ENCODE measurements at places on chromosomes 1 and 21. TPM values are rescaled to one million over a fixed set of nuclear protein-coding genes. Genes with fewer than 3 reads are reported as not detected.

EXTL1 gene
- polyA plus RNA-seq = not detected

ODF2L gene
- polyA plus RNA-seq = 18.2 TPM

CFHR4 gene
- polyA plus RNA-seq = not detected

- no peak overlapping the region for H3K4me3 ChIP-seq
- H3K36me3 ChIP-seq = no peaks in the 10 kb centered on the region
- H3K27me3 ChIP-seq = no peaks in the 10 kb centered on the region
- H3K4me1 ChIP-seq = no peaks in the 10 kb centered on the region
These were observed 1.4 kb upstream of the PADI6 start for GRCh38 chr1:17370618-17371017.

- no peak overlapping the region for H3K27ac ChIP-seq
- DNase-seq = no peak
- peaks cover 4% of the 10 kb centered on the region for H3K4me1 ChIP-seq
- no peak overlapping the region for H3K4me3 ChIP-seq
These were observed 93.8 kb upstream of the CCDC190 start for GRCh38 chr1:162954824-162955223.

PPM1J gene
- polyA plus RNA-seq = not detected

DNA sequence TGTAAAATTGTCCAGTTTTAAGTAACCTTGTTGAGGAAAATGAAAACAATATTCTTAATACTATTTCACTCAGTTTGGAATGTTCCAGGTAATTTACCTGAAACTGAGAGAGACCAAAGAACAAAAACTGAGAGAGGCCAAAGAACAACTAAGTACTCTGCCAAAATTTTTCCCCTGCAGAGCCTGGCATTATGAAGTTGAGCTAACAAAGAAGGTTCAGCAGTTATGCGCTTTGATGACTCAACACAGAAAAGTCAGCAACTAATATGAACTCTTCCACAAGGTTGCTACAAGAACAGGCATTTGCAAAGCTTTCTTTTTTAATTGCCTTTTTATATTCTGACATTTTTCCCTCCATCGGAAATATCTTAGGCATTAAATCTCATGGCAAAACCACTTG lies 270.9 kb downstream of the CHRM3 start:
- no peak for DNase-seq
- H3K27ac ChIP-seq = no peak overlapping the region
- no peaks in the 10 kb centered on the region for H3K4me1 ChIP-seq
- no peak overlapping the region for H3K4me3 ChIP-seq
- H3K36me3 ChIP-seq = no peaks in the 10 kb centered on the region

- H3K27ac ChIP-seq = no peak overlapping the region
- DNase-seq = no peak
- H3K27me3 ChIP-seq = no peaks in the 10 kb centered on the region
- no peak overlapping the region for H3K4me3 ChIP-seq
These were observed 178.2 kb upstream of the CAMK1G start for GRCh38 chr1:209405183-209405814.

DNA sequence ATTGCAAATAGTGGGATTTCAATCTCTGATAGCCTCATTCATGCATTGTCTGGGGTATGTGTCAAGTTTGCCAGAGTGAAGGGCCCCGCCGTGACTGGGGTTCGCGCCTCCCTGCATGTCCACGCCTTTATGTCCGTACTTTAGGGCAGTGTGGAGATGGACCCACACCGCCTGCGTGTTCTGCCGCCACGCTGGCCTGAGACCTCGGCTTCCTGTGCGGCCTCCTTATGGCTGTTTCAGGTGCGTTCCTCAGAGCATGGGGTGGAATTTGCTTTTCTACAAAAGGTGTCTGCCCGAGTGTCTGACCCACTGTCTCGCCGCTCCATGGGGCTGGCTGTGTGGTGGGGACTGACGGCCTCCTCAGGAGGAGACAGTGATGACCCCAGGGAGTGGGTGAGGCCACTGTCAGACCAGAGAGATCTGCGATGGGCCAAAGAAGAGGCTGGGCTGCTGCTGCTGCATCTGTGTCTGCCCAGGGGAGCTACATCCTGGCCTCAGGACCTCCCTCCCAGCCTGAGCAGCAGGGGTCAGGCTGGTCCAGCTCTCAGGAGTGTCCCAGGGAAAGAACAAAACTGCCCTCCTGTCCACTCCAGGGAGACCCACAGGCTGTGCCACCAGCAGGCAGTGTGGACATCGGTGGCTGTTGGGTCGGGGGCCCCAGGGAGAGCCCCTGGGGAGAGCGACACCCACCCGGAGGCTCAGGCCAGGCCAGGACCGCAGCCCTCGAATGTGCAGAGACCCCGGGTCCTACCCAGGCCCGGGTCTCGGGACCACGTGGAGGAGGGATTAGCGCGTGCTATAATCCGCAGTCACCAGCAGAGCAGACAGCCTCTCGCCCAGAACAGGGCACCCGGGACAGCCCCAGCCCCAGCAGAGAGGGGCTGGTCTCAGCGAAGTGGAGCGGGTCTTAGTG lies 9.8 kb upstream of the SLC19A1 start:
- H3K27me3 ChIP-seq = no peaks in the 10 kb centered on the region
- H3K27ac ChIP-seq = peak overlapping the region; percentile 93
- peak overlapping the region; percentile 7 for H3K4me3 ChIP-seq

GRCh38 chr1:160459687-160460086 lies 59.3 kb downstream of the VANGL2 start:
- no peaks in the 10 kb centered on the region for H3K36me3 ChIP-seq
- DNase-seq = no peak
- H3K27ac ChIP-seq = peak overlapping the region; percentile 89
- H3K4me1 ChIP-seq = peaks cover 42% of the 10 kb centered on the region
- no peaks in the 10 kb centered on the region for H3K27me3 ChIP-seq
- no peak overlapping the region for H3K4me3 ChIP-seq

DNA sequence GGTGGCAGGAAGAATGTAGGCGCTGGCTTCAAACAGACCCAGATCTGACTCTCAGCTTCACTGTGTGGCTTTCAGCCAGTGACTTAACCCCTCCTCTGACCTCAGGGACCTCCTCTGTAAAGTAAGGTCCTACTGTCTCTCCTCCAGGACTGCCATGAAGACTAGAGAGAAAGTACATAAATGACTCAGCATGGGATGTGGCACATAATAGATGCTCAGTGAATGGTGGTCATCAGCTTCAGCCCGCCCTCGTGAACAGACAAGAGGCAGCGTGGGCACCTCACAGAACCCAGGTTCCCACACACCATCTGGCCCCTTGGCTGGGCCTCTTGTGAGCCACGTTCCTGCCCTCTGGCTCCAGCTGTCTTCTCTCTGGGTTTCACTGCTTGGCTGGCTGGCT lies 126.0 kb downstream of the SYF2 start:
- peak overlapping the region; percentile 22 for H3K27ac ChIP-seq
- no peak overlapping the region for H3K4me3 ChIP-seq
- no peaks in the 10 kb centered on the region for H3K27me3 ChIP-seq
- DNase-seq = no peak

DNA sequence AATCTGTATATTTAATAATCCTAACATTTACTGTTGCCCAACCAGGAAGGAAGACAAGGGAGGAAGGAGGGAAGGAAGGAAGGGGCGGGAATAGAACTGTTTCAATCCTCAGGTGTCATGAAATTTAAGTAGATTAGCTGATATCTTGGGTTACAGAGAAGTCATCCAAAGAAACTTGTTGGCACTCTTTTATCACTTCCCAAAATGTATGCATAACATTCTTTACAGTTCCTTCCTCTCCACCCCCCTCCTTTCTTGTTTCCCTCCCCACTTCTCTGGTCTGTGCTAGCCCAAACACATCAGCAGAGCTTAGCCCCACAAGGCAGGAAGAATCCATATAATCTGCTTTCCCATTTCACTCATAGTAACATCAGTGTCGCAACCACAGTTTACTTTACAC lies 110.9 kb downstream of the ESRRG start:
- no peak for DNase-seq
- H3K36me3 ChIP-seq = no peaks in the 10 kb centered on the region
- H3K27me3 ChIP-seq = no peaks in the 10 kb centered on the region
- no peaks in the 10 kb centered on the region for H3K4me1 ChIP-seq
- no peak overlapping the region for H3K4me3 ChIP-seq
- no peak overlapping the region for H3K27ac ChIP-seq

DNA sequence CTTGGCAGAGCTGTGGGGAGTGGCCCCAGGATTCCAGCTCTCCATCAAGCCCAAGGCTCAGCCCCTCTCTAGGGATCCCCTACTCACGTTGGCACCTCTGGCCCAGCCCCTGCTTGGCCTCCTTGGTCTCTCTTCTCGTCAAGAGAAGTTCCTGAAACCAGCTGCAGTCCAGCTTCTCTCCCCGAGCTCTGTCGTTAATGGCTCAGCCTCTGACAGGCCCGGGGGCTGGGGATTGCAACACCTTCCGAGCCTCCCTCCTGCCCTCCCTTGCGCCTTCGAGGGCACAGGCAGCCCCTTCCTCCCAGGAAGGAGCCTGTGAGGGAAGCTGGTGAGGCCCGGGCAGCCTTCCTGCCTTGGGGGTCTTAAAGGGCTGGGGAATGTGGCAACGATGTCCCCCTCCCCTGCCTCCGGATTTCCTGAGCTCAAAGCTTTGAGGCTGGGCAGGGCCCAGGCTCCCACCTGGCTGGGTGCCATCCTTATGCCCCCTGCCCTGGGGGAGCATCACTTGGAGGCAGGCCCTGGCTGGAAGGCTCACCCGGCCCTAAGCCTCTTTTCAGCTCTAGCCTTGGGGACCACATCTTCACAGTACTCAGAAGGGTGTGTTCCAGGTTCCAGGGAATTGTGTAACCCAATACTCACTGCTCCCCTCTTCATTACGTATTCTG lies at the start of gene CSF3R:
TSS of gene CSF3R (minus strand) at position 190 of the 665 bp plus-strand sequence. CDS start 3,417 bp downstream, outside the sequence.
- peaks cover 1% of the 10 kb centered on the region for H3K27me3 ChIP-seq
- no peaks in the 10 kb centered on the region for H3K36me3 ChIP-seq
- no peak for DNase-seq
- H3K27ac ChIP-seq = no peak within 1 kb of the TSS
- peaks cover 6% of the 10 kb centered on the region for H3K4me1 ChIP-seq

- no peaks in the 10 kb centered on the region for H3K4me1 ChIP-seq
- no peak overlapping the region for H3K27ac ChIP-seq
- H3K36me3 ChIP-seq = no peaks in the 10 kb centered on the region
- DNase-seq = no peak
- no peak overlapping the region for H3K4me3 ChIP-seq
- no peaks in the 10 kb centered on the region for H3K27me3 ChIP-seq
These were observed 110.9 kb downstream of the KCNJ15 start for GRCh38 chr21:38367646-38368045.

CYYR1 gene
- 0.11 TPM for polyA plus RNA-seq

DNA sequence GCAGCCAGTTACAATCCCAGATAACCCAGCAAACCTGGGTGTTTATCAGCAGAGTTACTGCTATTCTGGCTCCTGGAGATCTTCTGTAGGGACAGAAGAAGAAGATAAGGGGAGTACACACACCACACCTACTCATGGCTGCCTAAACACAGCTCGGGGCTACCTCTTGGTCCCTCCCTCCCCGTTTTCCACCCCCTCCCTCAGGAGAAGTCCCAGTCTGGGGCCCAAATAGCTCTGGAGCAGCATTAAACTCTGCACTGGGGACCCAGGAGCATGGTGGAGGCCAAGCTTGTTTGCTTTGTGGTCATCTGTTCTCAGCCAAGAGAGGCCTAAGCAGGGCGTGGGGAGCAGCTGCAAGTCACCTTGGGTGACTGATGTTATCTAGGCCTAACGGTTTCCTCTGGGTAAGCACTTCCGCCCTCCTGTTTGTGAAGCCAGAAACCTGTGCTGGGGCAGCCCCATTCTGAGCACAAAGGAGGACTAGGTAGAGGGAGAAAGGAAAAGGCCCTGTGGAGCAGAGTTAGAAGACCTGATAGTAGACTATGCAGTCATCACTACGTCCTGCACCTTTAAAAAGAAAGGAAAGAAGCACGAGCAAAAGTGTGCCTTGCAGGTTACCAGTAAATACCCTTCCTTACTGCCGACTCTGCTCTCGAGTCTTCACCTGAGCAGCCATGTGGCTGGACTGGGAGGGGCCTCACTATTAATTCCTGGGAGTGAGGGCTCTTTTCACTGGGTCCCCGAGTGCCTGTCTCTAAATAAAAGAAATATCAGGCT lies 2.0 kb upstream of the RCSD1 start:
- no peaks in the 10 kb centered on the region for H3K27me3 ChIP-seq
- DNase-seq = peak; percentile 89
- H3K4me1 ChIP-seq = peaks cover 26% of the 10 kb centered on the region
- H3K27ac ChIP-seq = peak overlapping the region; percentile 94
- peak overlapping the region; percentile 79 for H3K4me3 ChIP-seq

FPGT gene
- 16.7 TPM for polyA plus RNA-seq

- H3K27ac ChIP-seq = no peak overlapping the region
- no peak for DNase-seq
- H3K4me1 ChIP-seq = peaks cover 8% of the 10 kb centered on the region
These were observed 17.2 kb upstream of the MCOLN3 start for GRCh38 chr1:85065550-85065949.

ADIPOR1 gene
- 120 TPM for polyA plus RNA-seq

C1orf185 gene
- not detected for polyA plus RNA-seq

DNA sequence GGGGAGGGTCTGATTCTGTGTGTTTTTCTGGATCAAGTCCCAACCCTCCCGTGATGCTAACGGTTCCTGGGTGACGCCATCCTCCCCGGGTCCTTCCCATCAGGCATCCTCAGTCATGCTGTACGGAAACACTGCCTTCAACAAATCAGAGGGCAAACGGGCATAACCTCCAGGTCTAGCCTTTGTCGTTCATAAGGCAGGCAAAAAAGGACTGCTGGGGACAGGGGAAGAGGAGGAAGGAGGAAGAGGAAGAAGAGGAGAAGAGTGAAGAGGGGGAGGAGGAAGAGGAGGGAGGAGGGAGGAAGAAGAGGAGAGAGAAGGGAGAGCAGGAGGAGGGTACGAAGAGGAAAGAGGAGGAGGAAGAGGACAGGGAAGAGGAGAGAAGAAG lies 84.4 kb downstream of the ITPKB start:
- peaks cover 49% of the 10 kb centered on the region for H3K4me1 ChIP-seq
- no peaks in the 10 kb centered on the region for H3K27me3 ChIP-seq
- peak overlapping the region; percentile 68 for H3K27ac ChIP-seq
- H3K36me3 ChIP-seq = peaks cover 3% of the 10 kb centered on the region
- H3K4me3 ChIP-seq = 0 out of 2 replicates have a peak overlapping the region, but pooled peaks have one; percentile 40
- DNase-seq = no peak

ST6GALNAC3 gene
- not detected for polyA plus RNA-seq

DAB1 gene
- polyA plus RNA-seq = 0.08 TPM

CFHR3 gene
- polyA plus RNA-seq = not detected

GRCh38 chr1:156172696-156173470 lies 19.5 kb downstream of the SEMA4A start:
- no peaks in the 10 kb centered on the region for H3K27me3 ChIP-seq
- peaks cover 6% of the 10 kb centered on the region for H3K36me3 ChIP-seq
- no peaks in the 10 kb centered on the region for H3K4me1 ChIP-seq

DNA sequence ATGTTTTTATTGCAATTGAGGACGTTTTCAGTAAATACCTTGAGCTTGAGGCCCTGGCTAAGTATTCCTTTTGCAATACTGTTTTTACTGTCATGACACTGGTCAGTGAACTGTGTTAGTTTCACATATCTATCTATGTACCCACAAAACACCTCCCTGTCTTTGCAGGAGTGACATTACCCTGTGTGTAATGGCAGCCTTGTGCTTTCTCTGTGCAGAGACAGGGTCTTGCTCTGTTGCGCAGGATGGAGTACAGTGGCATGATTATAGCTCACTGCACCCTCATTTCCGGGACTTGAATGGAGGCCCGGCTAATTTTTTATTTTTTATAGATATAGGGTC lies 8.9 kb downstream of the YBX1 start:
- H3K36me3 ChIP-seq = no peaks in the 10 kb centered on the region
- no peak overlapping the region for H3K27ac ChIP-seq
- 0 out of 2 replicates have a peak overlapping the region, but pooled peaks have one; percentile 15 for H3K4me3 ChIP-seq
- DNase-seq = no peak
- H3K27me3 ChIP-seq = no peaks in the 10 kb centered on the region
